ENCODE measurements at places on chromosomes 5 and 9.

DNA sequence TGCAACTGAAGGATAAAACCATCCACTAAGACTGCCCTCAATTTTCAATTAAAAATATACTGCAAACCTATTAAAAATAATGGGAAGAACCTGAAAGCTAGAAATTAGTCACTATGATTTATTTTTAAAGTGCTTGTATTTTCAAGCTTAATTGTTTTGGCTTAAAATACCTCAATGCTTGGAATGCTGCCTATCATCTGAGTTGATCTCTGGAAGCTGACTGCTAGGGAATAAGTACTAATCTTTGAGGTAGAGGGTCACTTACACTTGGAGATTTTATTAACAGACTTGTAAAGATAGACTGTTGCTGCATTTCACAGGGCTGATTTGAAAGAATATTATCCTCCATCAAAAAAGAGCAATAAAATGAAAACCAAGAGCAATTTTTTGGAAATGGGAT lies 6.2 kb downstream of the PCSK1 start:
- no peak for DNase-seq

DNA sequence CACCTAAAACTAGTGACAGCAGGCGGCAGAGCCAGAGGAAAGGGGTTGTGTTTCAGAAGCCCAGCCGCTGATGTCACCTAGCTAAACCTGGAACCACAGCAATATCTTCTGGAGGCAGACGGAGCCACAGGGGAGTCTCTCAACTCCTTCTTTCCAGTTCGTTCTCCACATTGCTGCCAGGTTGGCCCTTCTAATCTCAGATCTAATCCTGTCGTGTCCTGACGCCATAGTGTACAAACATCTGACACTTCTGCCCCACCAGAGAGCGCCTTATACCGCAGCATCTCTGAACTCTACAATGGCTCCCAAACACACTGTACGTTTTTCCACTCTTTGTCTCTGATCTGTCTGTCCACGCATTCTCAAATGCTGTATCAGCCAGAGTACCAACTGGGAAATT lies 240.0 kb downstream of the SMARCA2 start:
- DNase-seq: no peak

DNA sequence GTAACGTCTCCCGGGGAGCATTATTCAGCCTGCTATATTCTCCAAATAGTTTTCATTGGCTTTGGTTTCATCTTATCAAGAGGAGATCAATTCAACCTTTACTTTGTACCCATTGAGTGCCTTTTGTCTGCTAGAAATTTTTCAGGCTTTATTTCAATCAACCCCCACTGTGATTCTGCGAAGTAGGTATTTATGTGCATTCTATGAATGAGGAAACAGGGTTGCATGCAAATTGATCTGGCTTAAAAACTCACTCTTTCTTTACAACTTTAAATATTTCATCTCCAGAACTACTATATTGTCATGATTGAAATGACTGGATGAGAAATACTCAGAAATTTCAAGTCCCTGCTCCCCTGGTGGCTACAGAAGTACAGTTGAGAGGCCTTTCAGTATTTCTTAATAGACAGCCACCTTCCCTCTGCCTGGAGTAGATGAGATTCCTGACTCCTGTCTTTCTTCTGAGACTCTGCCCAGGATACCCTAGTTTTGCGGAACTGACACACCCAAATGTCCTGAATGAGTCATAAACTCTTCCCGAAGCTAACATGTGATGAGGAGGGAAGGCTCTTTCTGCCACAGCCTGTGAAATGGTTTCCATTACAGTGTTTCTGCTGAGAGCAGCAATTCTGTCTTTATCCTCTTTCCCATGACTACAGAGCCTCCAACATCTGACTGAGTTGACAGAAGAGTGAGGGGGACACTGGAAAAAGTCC lies 52.6 kb upstream of the TNC start:
- DNase-seq: no peak

GRCh38 chr9:137116027-137116507 lies 1.5 kb upstream of the DPP7 start:
- no peak for DNase-seq

DNA sequence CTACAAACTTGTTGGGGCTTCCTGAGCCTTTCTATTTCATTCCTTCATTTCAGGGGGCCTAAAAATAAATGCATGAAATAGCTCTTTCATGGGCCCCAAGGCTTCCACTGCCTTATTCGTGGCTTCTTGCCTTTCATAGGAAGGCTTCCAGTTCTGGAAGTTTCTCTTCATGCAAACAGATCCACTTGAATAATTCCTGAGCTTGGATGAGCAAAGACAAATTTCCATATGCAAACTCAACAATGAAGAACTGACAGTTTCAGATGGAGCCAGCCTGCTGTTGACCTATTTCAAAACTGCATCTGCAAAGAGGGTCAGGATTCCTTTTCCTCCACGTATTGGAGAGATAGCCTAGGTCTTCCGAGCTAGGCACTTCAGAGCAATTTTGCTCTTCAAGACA lies 142.1 kb downstream of the MLLT3 start:
- no peak for DNase-seq

- DNase-seq: no peak
Measured at GRCh38 chr5:150069672-150070627, 16.4 kb downstream of the CSF1R start.

DNA sequence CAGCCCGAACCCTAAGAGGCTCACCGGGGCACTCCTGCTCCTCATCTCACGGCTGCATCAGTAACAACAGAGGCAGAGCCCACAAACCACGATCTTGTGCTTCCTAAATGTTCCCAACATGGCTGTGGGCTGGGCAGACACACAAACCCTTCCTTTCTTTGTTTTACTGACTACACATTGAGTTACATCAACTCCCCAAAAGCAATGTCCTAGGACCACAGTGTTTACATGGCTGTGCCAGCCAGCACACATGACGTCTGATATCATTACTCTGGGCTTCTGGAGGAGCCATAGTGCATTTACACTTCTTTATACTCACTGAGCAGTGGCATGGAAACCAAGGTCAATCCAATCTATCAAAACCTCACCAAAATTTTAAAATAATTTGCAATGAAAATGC lies 101.4 kb downstream of the LHFPL2 start:
- no peak for DNase-seq

GRCh38 chr5:23164971-23165370 lies 311.8 kb upstream of the CDH12 start:
- DNase-seq: no peak

DNA sequence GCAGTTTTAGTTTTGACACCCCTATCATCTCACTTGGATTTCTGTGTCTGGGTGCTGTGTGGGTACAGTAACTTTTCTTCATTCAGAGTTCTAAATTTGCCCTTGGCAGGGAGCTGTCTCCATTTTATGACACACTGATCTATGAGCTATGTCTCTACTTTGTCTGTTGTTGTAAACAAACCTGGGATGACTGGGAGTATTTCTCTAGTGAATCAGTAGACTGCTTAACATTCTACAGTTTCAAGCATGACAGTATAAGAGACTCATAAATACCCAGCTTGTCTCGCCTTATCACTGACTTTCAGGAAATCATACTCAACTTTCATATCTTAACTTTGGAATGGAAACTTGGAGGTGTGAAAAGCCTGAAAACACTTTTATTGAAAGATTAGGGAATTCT lies 212.1 kb upstream of the NUDT12 start:
- DNase-seq: no peak

- no peak for DNase-seq
Measured at GRCh38 chr9:122218071-122218934, 10.5 kb downstream of the LHX6 start.

DNA sequence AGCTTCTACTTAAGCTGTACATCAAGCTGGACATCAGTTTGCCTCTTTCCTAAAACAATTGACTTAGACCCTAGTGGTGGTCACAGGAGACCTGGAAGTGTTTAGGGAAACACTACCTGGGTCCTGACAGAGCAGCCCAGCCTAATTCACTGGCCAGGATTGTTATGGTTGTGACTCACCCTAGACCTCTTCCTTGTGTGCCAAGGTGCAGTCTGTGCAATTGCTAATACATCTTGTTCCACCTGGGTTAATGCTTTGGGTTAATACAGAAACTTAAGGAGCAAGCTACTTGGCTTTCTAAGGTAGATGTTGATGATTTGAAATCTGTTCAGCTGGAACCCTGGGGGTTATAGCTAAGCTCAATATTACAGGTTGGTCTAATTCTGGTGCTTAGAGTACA lies 48.7 kb upstream of the SLC46A2 start:
- no peak for DNase-seq

- no peak for DNase-seq
Measured at GRCh38 chr5:68159224-68159951, 56.2 kb upstream of the PIK3R1 start.

DNA sequence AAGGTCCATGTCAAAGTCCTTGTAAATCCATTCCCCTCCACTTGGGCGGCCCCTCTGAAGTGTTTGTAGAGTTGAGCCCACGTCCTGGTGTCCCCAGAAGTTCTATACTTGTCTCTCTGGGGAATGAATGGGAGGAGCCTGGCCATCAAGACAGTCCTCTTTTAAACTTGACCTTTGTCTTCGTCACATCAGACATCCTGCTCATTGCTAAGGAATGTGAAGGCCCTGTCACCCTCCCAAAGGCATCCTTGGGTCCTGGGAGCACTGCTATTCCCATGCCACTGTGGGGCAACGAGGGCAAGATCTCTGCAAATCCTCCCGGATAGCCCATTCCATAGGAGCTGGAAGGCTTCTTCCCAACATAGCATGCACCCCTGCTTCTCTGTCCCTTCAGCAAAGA lies 235.5 kb downstream of the SLIT3 start:
- no peak for DNase-seq

- DNase-seq: no peak
Measured at GRCh38 chr9:5876026-5876425, 14.7 kb upstream of the MLANA start.

- no peak for DNase-seq
Measured at GRCh38 chr5:37921452-37921851, 81.6 kb upstream of the GDNF start.

GRCh38 chr9:126147936-126148870 lies 178.4 kb upstream of the MVB12B start:
- no peak for DNase-seq

DNA sequence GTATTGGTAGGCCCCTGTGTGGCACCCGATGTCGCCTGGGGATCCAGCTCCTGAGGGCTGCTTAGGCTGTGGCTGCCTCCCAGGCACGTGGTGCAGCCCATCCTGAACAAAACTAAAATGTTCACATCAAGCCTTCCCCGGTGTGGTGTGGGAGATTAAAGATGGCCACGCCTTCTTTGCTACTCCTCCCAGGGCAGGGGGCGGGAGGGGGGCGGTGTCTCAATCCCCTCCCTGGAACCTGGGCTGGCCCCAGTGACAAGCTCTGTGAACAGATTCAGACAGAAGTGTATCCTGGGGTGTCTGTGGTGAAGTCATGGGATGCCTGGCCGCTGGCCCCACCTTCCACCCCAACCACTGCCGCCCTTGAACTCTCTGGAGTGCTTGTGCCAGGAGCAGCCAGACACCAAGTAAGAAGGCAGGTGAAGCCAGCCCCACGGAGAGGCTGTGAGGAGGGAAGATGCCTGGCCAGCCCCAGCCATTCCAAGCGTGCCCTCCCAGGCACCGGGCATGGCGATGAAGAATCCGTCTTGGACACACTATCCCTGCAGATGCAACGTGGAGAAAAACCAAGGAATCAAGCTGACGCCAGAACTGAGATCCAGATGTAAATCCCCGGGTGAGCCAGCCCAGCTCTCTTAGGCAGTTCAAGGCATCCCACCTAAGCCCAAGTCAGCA lies 75.8 kb downstream of the AK8 start:
- no peak for DNase-seq

Data from T-helper 2 cell (primary cell).